T-helper 22 cell (primary cell): ENCODE measurements at places on chromosomes 1 and 21.

DNA sequence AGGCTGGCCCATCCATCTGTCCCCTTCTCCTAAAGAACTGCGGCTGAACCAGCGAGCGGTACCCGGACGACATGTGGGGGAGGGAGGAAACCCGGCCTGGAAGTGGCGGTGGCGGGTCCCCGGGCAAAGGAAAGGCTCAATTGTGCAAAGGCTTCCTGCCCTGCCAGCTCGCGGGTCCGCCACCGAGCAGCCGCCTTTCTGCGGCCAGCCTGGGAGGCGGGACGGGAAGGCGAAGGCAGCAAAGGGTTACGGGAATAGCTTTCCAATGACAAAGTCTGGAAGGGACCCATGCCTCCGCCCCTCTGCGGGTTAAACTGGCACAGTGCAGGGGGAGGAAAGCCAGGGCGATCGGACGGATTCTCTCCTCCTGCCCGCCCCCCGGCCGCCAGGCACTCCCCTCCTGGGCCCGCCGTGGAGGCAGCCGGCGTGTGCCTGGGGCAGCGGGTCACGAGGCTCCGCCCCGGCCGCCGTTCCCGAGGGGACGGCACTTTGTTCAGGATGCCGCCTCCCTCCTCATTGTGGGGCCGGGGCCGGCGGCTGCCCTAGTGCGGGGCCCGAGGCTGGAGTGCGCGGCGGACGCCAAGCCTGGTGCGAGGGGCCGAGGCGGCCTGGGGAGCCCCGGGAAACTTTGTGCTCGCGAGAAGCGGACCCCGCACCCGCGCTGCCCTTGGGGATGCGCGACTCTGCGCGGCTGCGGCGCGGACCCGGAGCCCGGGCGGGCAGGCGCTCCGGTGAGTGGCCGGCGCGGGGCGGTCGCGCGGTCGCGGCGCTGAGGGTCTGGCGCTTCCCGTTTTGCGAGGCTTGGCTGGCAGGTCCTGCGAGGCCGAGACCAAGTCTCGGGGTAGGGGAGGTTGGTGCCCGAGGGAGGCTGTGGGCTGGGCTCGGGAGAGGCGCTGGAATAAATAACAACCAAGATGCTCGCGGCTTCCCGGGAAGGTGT, at the start of gene NAV1:
Gene NAV1, plus strand, starts transcription at position 516 of the 940 bp plus-strand sequence. CDS start 83,758 bp downstream, outside the sequence.
- no peak for DNase-seq

DNA sequence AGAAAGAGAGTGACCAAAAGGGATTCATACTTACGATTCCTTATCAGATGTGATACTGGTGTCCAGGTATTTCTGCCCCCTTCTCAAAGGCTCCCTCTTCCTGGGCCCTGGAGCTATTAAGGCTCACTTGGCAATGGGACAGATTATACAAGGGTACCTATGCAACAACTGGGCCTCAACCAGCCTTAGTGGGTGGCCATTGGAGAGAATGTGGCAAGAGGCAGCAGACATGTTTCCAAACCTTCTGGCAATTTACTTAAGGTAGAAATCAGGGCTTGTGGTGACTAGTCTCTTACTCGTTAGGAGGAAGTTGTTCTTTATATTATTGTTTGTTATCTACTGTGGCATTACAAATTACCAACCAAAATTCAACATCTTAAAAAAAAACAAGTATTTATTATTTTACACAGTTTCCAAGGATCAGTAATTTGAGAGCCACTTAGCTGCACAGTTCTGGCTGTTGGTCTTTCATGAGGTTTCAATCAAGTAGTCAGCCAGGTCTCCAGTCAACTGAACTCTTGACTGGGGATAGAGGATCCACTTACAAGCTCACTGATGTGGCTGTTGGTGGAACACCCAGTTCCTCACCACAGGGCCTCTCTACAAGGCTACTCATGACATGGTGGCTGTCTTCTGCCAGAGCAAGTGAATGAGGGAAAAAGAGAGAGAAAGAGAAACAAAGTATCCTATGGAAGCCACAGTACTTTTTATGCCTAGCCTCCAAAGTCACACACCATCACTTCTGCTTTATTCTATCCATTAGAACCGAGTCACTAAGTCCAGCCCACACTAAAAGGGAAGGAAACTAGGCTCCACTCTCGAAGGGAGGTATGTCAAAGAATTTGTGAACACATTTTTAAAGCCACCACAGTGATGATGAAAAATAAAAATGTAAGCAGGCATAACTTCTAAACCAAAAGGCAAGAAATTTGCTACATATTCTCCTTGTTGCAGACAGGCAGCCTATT, 10.7 kb downstream of the ZNF648 start:
- no peak for DNase-seq

- DNase-seq = no peak
These were observed 25.0 kb upstream of the DDX59 start for GRCh38 chr1:200694738-200695137.

DNA sequence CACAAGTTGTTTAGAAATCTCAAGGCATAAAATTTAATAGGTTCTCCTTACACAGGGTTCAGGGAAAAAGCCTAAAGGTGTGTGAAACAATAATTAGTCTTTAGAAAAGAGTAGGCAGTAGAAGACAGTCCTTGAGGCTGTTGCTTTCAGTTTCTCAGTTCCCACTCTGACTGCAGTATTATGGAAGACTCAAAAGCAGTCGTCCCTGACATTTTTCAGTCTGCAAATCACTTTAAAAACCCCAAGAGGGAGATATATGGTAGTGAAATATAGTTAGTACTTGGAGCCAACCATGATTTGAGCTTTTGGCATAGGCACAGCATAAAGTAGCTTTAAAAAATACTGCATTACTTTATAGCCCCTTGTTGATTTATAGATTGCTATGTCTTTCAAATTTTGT, 299.7 kb downstream of the OLFM3 start:
- no peak for DNase-seq

- no peak for DNase-seq
These were observed 614 bp upstream of the CACNA1E start for GRCh38 chr1:181482521-181483284.
